ENCODE measurements at places on chromosomes 11 and 22.

DNA sequence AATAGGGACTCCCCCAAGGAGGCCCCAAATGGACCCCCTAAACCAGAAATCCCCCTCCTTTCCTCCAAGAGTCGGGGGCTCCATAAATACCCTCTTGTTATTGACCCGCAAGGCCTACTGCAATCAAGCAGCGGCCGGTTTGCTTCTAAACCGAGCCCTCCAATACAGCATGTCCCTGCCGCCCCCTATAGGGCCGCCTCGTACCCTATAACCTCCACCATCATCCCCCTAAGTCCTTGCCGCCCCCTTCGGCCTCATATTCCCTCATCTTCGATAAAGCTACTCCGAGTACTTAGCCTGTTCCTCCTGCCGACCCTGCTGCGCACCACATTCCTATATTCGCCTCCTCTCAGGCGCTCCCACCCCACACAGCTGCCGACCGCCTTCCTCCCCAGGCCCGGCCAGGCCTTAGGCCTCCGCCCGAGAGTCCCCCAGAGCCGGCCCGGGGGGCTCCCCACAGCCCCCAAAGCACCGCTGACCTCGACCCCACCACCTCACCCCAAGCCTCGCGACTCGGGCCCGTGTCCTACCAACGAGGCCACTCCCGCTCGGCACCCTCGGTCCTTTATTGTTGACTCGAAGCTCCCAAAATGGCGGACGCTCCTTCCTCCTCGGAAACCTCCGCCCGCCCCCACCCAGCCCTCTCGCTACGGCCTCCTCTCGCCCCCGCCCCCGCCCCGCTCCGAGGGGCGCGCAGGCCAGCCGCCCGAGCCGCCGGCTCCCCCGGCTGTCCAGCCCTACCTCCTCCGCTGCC is 430 bp downstream of the DDX6 start:
- DNase-seq, result peak; percentile 21

DNA sequence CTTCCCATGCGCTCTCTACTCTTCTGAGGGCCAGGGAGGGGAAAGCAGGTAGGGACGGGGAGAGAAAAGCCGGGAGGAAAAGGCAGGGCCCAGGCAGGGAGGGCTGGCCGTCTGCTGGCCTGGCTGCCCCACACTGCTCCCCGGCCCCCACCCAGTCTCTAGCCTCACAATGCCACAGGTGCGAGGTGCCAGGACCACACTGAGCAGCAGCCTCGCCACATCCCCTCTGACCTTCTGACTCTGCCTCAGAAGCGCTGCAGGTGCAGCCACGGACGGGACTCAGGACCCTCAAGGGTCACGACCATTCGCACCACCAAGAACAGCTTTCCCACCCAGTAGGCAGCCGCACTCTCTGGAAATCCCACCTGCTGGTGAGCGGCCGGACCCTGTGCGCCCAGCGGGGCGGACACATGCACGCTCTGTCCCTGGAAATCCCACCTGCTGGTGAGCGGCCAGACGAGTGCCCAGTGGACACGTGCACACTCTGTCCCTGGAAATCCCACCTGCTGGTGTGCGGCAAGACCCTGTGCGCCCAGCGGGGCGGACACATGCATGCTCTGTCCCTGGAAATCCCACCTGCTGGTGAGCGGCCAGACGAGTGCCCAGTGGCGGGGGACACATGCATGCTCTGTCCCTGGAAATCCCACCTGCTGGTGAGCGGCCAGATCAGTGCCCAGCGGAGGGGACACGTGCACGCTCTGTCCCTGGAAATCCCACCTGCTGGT is 20.1 kb downstream of the TOLLIP start:
- DNase-seq, result no peak

GRCh38 chr22:40332319-40332781 is 13.9 kb upstream of the ADSL start:
- DNase-seq, result no peak

GRCh38 chr11:126267650-126268049 is 1.0 kb downstream of the SRPRA start:
- DNase-seq, result no peak

DNA sequence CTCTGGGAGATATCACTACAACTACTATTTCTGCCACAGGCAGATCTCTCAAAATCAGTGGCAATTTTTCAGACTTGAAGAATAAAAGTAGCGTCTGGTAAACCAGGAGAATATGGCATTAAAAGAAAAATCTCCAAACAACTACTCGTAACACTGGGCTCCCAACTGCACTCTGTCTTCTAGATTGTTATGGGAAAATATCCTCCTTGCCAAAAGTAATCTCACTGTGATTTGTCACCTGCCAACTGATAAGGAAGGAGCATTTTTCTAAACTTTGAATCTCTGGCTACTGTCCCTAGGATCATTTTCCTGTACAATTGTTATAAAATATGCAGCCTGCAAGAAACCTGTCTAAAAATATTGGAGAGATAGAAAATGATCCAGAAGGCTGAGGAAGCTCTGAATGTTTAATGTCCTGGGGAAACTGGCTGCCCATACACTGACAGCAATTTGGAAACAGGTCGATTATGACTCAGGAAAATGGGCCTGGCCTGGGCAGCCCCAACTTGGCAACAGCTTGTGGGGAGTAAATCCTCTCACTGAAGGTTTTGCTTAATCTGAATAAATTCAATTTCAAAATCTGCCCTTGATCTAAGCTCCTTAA is 90.5 kb upstream of the DBX1 start:
- DNase-seq, result no peak
